SK-MEL-5 (cell line): ENCODE measurements at places on chromosomes 11 and 22. TPM values are rescaled to one million over a fixed set of nuclear protein-coding genes. Genes with fewer than 3 reads are reported as not detected.
A peak's percentile ranks its signal among the peaks of the same experiment; 100 is the strongest.

The RASSF7 gene
- total RNA-seq: 7.8 and 8.0 TPM in 2 replicates

The ZNF195 gene
- total RNA-seq: 23.0 and 28.6 TPM in 2 replicates

The OR51I1 gene
- total RNA-seq: 0.63 TPM in 1 of 2 replicates, not detected in the other

The HTR3A gene
- total RNA-seq: not detected in 2 replicates

The LIF gene
- 3.2 and 3.4 TPM in 2 replicates for total RNA-seq

DNA sequence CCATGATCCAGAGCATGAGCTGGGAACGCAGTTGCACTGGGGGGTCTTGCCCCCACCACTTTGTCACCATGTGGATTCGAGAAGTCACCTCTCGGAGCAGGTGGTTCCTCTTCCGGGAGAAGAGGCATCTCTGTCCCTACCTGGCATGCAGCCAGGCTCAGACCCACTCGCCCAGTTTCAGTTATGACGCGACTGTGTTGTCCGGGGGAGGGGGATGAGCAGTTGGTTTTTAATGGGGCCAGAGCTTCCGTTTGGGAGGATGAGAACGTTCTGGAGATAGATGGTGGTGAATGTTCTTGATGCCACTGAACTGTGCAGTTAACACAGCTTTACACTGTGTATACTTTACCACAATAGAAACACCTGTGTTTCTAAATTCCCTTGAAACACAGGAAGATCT is 41.5 kb downstream of the DHCR7 start:
- DNase-seq: no peak

GRCh38 chr22:24801901-24802465 is 4.0 kb upstream of the SGSM1 start:
- no peak for DNase-seq

- no peak for DNase-seq
Measured at GRCh38 chr22:46062232-46062615, 85.3 kb upstream of the WNT7B start.

GRCh38 chr11:22244986-22245592 is 52.2 kb downstream of the ANO5 start:
- peak; percentile 71 for DNase-seq

- no peak for DNase-seq
Measured at GRCh38 chr11:1734641-1735081, 15.7 kb downstream of the IFITM10 start.
